ENCODE measurements at places on chromosomes 3 and 15.

DNA sequence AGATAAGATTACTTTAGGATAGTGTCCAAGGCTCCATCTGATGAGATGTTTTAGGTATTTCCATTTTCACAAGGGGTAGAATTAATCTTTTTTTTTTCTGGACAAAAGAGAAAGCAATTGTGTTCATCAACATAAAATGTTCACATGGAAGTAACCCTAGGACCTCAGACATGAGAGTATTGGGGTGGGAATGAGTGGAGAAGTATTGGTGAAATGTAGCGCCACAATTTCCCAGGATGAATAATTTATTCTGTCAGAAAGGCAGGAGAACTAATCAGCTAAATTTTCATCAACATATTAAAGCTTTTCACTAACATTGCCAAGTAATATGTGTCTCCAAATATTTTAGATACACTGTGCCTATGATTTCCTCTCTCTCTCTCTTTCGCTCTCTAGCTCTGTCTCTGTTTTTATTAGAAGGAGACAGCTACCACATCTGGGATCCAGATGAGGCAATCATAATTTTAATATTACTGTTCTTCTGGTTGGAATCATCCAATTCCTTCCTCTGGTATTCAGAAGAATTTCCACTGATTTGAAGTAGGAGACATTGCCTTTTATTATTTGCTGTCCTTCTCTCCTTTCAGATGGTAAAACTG is 21.6 kb upstream of the ZNF280D start:
- no peak for DNase-seq

- DNase-seq: no peak
Observed at GRCh38 chr3:72789786-72790185, 58.5 kb downstream of the SHQ1 start.

- no peak for DNase-seq
Observed at GRCh38 chr3:147943265-147943945, 534.2 kb downstream of the ZIC1 start.

- DNase-seq: no peak
Observed at GRCh38 chr15:86942285-86942684, 862.6 kb downstream of the AGBL1 start.

DNA sequence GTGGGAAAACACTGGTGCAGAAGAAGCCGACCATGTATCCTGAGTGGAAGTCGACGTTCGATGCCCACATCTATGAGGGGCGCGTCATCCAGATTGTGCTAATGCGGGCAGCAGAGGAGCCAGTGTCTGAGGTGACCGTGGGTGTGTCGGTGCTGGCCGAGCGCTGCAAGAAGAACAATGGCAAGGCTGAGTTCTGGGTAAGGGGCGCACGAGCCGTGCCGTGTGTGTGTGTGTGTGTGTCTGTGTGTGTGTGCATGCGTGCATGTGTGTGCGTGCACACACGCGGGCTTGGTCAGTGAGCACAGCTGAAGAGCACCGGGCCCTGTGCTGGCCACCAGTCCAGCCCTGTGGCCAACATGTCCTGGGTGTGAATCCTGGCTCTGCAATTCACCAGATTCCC is 18.6 kb downstream of the PRKCD start:
- no peak for DNase-seq

DNA sequence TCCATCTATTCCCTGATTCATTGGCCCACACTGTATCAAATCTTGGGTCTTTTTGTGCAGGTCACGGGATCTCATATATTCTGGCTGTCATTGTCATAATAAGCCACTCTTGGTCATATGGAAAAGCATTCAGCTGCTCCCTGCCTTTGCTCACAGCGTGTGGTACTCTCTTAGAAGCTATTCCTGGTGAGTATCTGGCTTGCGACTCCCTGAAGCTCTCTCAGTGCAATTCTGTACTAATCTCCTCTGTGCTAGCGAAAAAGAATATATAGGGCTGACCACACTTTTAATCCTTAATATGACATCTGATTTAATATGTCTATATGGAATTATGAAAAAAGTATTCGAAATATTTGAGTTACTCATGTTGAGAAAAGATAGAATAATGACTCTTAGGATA is 440.8 kb upstream of the GBE1 start:
- DNase-seq: no peak

DNA sequence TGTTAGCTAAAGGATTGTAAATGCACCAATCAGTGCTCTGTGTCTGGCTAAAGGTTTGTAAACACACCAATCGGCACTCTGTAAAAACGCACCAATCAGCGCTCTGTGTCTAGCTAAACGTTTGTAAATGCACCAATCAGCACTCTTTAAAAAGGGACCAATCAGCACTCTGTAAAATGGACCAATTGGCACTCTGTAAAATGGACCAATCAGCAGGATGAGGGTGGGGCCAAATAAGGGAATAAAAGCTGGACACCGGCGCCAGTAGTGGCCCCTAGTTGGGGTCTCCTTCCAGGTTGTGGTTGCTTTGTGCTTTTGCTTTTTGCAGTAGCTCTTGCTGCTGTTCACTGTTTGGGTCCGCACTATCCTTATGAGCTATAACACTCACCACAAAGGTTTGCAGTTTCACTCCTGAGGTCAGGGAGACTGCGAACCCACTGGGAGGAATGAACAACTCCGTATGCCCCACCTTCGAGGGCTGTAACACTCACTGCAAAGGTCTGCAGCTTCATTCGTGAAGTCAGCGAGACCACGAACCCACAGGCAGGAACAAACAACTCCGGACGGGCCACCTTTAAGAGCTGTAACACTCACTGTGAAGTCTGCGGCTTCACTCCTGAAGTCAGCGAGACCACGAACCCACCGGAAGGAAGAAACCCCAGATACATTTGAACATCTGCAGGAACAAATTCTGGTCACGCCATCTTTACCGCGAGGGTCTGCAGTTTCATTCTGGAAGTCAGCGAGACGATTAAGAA is 1.1 kb upstream of the SUCLG2 start:
- peak; percentile 94 for DNase-seq

- DNase-seq: no peak
Observed at GRCh38 chr3:23550402-23550801, 255.4 kb upstream of the UBE2E1 start.

GRCh38 chr3:106533093-106533787 is 664.4 kb upstream of the CBLB start:
- no peak for DNase-seq

DNA sequence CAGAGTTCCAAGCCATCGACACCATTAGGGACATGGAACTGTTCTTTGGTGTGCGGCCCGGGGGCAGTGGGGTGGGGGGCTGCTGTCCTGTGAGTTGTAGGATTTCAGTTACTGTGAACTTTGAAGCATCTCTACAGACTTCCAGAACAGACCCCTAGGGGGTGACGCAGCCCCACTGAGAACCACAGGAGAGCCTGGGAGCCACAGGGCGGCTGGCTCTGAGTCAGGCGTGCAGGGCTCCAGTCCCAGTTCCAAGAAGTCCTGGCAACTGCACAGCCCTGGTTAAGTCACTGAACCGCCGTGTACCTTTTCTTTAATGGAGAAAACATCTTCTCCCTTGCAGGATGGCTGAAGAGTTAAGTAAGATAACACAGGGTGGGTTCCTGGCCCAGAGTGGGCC is 23.5 kb upstream of the LRTM1 start:
- DNase-seq: no peak

- no peak for DNase-seq
Observed at GRCh38 chr3:102206511-102207031, 228.2 kb upstream of the ZPLD1 start.

DNA sequence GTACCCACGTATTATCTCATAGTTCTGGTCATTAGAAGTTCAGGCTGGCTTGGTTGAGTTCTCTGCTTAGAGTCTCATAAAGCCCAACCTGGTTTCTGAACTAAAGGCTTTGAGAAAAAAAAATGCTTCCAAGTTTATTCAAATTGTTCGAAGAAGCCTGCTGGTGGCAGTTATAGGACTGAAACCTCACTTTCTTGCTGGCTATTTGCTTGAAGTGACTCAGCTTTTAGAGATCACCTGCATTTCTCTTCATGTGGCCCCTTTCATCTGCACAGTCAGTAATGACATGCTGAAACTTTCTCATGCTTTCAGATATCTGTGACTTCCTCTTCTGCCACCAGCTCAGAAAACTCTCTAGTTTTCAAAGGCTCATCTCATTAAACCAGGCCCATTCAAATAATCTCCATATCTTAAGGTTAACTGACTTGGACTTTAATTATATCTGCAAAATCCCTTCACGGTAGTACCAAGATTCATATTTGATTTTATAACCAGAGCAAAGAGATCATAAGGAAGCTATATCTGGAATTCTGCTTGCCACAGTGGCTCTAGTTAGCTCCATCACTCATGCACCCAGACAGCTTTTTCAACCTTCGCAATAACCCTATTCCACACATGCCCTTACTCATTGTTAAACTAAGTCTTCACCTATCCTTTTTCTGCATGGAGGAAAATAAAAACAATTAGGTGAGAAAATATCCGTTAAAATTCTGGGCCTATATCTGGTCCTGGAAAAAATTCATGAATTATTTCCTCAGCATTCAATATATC is 433.8 kb upstream of the CBLB start:
- peak; percentile 88 for DNase-seq

GRCh38 chr3:85228966-85229365 is 270.2 kb downstream of the CADM2 start:
- DNase-seq: no peak

DNA sequence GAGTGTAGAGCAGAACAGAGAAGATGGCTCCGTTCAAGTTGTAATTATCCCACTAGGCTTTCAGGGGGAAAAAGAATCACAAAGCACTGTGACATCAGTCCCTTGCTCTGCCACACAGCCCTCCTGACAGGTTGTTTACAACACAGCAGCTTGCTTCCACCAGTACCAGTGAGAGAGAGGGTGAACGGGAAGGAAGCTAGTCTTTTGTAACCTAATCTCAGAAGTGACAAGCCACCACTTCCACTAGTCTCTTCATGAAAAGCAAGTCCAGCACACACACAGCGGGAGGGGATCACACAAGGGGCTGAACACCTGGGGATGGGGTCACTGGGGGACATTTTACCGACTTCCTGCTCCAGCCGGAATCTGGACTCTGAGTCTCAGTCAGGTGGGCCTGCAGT is 86.3 kb downstream of the FAM81A start:
- no peak for DNase-seq

- DNase-seq: no peak
Observed at GRCh38 chr3:32630266-32630665, 54.7 kb upstream of the CNOT10 start.

GRCh38 chr15:31349233-31350141 is 22.9 kb downstream of the KLF13 start:
- no peak for DNase-seq

GRCh38 chr15:81809543-81809942 is 236.3 kb downstream of the MEX3B start:
- DNase-seq: peak; percentile 14

DNA sequence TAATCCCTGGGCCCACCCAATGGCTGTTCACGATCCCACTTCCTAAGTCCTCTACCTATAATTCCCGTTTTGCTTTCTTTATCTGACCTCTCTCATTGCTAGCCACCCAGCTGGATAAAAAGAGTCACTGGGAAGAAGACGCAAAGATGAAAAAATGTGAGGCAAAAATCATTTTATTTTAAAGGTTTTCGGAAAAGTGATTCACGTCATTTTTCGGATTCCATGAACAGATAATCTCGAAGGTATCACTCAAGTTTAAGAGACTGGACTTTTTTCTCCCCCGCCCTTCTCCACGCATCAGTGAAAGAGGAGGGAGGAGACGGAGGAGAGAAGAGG is 266.6 kb downstream of the CGGBP1 start:
- DNase-seq: no peak

- no peak for DNase-seq
Observed at GRCh38 chr3:139533781-139534454, 5.6 kb downstream of the RBP1 start.

DNA sequence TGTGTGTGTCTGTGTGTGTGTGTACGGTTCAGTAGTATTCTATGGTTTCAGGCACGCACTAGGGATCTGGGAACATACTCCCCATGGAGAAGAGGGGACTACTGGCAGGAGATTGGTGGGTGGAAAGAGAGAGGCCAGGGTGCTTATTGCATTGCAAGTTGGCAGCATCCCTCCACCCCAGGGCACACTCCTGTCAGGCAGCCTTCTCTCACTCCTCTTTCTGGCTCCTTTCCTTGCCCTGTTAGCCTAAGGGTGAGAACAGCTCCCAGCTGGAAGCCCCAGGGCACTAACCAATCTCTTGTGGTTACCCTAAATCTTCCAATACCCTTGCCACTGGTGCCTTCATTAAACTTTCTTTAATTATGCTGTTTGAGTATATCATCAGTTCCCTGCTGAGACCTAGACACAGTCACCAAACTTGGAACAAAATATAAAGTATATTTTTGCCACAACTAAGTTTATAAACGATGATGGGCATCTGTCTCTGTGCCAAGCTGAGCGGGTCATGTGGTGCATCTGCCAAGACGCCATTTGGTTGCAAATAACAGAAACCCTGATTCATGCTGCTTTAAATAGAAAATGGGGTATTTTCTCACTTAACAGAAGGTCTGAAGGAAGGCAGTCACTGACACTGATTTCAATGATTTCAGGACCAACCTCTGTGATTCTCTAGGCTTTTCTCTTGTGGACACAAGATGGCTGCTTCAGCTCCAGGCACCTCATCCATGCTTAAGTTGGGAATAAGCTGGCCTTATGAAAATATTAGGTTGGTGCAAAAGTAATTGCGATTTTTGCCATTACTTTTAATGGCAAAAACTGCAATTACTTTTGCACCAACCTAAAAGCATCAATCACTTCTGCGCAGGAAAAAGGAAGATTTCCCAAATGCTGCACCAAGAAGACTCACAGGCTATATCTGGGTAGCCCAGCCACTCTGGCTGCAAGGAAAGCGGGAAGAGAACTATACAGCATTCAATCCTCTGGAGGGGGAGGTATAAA is 476.9 kb upstream of the PROK2 start:
- DNase-seq: no peak

- DNase-seq: no peak
Observed at GRCh38 chr3:35028157-35028556, 611.2 kb upstream of the ARPP21 start.

DNA sequence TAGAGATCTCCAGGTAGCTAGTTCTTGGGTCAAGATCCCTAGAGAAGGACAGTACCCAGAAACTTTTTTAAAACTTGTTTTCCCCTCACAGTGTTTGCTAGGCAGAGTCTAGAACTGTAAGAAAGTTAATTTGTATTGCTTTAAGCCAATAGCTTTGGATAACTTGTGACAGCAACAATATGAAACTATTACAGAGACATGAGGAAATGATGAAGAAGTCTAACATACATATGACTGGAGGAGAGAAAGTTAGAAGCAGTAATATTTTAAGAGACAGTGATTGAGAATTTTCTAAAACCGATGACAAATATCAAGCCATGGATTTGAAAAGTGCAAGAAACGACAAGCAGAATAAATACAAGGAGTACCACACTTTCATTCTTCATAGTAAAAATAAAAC is 10.0 kb downstream of the HMG20A start:
- DNase-seq: peak; percentile 32

- DNase-seq: no peak
Observed at GRCh38 chr3:35383216-35383615, 256.1 kb upstream of the ARPP21 start.

GRCh38 chr3:82643948-82644347 is 882.5 kb upstream of the GBE1 start:
- DNase-seq: no peak

- DNase-seq: no peak
Observed at GRCh38 chr3:120767106-120767505, 24.6 kb downstream of the GTF2E1 start.

- no peak for DNase-seq
Observed at GRCh38 chr3:25381083-25381482, 47.0 kb upstream of the RARB start.

Measured in activated CD4-positive, alpha-beta T cell treated with anti-CD3 and anti-CD28 coated beads, Interleukin-10, Interleukin-2, amounts not matched to agents 100 ng/mL and 50 ng/mL, durations not matched to agents 16 hours and 8 hours (primary cell).